Natural killer cell treated with Interleukin-12 subunit alpha and Interleukin-12 subunit beta and Interleukin-15 and Interleukin-18, amount 100 ng/mL, for 72 hours (primary cell): ENCODE measurements at places on chromosomes 13 and 19. TPM values are rescaled to one million over a fixed set of nuclear protein-coding genes. Genes with fewer than 3 reads are reported as not detected.

DNA sequence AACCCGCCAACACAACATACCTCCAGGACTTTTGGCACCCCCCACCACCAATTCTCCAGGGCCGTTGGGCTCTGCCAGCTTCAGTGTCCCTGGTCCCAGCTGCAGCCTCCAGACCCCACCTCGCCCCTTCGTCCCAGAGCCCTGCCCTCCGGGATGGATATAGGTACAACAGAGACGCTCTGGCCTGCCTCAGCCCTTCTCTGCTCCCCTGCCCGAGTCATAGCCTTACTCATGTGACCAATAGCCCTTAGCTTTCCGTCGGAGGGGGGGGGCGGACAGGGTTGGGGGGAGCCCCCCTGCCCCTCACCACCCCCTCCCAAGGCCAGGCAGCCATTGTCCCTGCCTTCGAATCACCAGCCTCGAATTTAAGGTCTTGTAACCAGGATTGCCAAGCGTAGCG, 70.8 kb upstream of the NFIC start:
- H3K4me1 ChIP-seq = no peaks in the 10 kb centered on the region
- H3K27ac ChIP-seq = no peak overlapping the region
- DNase-seq = no peak

GRCh38 chr13:28501547-28501946, 6.6 kb upstream of the FLT1 start:
- H3K27ac ChIP-seq = no peak overlapping the region
- H3K4me1 ChIP-seq = no peaks in the 10 kb centered on the region
- H3K36me3 ChIP-seq = no peaks in the 10 kb centered on the region
- H3K4me3 ChIP-seq = no peak overlapping the region
- DNase-seq = no peak
- peaks cover 20% of the 10 kb centered on the region for H3K27me3 ChIP-seq

DNA sequence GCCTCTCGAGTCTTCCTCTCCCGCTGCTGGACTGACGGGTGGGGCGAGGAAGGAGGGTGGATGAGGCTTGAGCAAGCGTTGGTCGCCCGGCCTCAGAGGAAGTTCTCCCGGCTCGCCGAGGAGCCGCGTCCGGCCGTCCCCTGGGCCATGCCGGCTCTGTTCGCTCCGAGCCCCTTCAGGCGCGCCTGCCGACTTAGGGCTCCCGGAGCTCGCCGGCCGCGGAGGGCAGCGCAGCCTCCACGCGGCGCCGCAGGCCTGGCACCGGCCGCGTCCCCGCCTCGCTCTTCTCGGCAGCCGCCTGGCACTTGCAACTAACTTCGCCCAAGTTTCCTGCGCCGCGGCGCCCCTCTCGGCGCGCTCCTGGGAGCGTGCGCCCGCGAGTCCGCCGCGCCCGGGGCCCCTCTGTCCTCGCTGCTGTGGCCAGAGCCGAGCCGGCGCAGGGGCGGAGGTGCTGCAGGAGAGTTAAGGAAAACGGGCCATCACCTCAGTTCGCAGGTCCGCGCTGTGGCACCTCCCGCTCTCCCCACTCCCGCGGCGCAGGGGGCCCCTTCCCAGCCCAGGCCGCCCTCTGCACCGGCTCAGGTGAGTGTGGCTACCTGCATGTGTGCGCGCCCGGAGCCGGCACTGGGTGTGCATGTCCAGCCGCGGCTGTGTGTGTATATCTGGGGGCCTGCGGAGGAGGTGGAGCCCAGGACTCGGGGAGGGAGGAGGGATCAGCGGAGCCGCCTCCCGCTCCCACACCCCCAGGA, 641 bp upstream of the SOX21 start:
- peaks cover 5% of the 10 kb centered on the region for H3K36me3 ChIP-seq
- H3K27me3 ChIP-seq = peaks cover 67% of the 10 kb centered on the region
- H3K4me1 ChIP-seq = peaks cover 7% of the 10 kb centered on the region

DNA sequence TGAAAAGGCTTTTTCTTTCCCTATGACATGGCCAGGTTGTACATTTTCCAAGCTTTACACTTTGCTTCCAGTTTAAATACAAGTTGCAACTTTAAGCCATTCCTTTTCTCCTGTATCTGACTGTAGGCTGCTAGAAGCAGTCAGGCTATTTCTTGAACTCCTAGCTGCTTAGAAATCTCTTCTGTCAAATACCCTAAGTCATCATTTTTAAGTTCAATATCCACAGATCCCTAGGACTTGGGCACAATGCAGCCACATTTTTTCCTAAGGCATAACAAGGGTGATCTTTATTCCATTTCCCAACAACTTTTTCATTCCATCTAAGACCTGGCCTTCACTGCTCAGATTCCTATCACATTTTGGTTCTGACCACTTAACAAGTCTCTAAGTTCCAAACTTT, 142.7 kb upstream of the TUBA3C start:
- H3K4me1 ChIP-seq = no peaks in the 10 kb centered on the region
- H3K36me3 ChIP-seq = peaks cover 8% of the 10 kb centered on the region
- no peak for DNase-seq

The TNFRSF19 gene
- 0.14 TPM for total RNA-seq

- H3K27me3 ChIP-seq = no peaks in the 10 kb centered on the region
- peak overlapping the region; percentile 78 for H3K27ac ChIP-seq
- H3K36me3 ChIP-seq = no peaks in the 10 kb centered on the region
- DNase-seq = no peak
- H3K4me3 ChIP-seq = peak overlapping the region; percentile 68
Measured at GRCh38 chr19:49565261-49565660, 15.1 kb downstream of the NOSIP start.

DNA sequence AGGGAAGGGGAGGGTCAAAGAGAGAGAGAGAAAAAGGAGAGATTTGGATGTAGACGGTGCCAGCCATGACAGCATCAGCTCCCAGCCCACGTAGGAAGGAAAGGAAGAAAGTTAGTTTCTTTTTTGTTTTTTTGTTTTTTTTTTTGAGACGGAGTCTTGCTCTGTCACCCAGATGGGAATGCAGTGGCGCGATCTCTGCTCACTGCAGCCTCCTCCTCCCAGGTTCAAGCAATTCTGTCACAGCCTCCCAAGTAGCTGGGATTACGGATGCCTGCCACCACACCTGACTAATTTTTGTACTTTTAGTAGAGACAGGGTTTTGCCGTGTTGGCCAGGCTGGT, 27.6 kb downstream of the ELL start:
- peak overlapping the region; percentile 80 for H3K4me3 ChIP-seq
- no peaks in the 10 kb centered on the region for H3K36me3 ChIP-seq
- H3K27ac ChIP-seq = peak overlapping the region; percentile 99
- no peak for DNase-seq
- no peaks in the 10 kb centered on the region for H3K27me3 ChIP-seq

DNA sequence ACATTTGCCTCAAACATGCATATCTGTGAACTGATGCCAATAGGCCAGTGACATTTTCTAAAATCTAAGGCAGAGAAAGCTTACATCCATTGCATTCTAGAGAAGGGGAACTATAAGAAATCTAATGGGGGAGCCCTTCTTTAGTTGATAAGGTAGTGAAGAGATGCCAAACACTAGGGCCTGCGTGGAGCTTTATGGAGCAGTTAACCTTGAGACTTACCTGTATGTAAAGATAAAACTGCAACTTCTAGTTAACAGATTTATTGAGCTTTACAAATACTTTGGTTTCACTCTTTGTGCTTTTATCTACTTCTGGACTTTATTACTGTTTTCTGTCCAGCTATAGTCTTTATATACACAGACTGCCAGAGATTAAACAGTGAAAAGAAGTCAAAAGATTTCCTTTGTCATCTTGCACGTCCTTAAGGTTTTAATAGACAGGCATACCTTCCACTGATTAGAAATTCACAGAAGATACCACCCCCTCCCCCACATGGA, 457.6 kb downstream of the KLF12 start:
- no peak for DNase-seq
- H3K36me3 ChIP-seq = no peaks in the 10 kb centered on the region
- H3K27me3 ChIP-seq = no peaks in the 10 kb centered on the region
- H3K4me3 ChIP-seq = no peak overlapping the region
- H3K27ac ChIP-seq = no peak overlapping the region
- H3K4me1 ChIP-seq = no peaks in the 10 kb centered on the region

DNA sequence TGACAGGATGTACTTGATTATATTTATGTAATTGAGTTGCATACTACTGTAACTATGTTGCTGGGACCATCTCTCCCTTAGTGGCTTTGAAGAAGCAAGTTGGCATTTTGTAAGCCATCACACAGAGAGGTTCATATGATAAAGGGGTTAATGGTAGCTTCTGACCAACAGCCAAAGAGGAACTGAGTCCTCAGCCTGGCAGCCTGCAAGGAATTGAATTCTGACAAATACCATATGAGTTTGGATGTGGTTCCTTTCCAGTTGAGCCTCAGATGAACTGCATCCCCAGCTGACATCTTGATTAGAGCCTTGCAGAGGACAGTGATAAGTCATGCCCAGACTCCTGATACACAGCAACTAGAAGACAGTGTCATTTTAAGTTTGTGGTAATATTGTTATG, 8.6 kb upstream of the MYCBP2 start:
- peaks cover 5% of the 10 kb centered on the region for H3K4me1 ChIP-seq
- no peak overlapping the region for H3K27ac ChIP-seq
- no peak for DNase-seq
- H3K27me3 ChIP-seq = no peaks in the 10 kb centered on the region
- no peaks in the 10 kb centered on the region for H3K36me3 ChIP-seq
- H3K4me3 ChIP-seq = no peak overlapping the region

- H3K4me3 ChIP-seq = peak overlapping the region; percentile 73
- H3K36me3 ChIP-seq = peaks cover 4% of the 10 kb centered on the region
- H3K27me3 ChIP-seq = no peaks in the 10 kb centered on the region
- DNase-seq = no peak
- H3K27ac ChIP-seq = peak overlapping the region; percentile 83
- peaks cover 73% of the 10 kb centered on the region for H3K4me1 ChIP-seq
Measured at GRCh38 chr13:99227331-99227900, 26.8 kb downstream of the UBAC2 start.
